Activated CD4-positive, alpha-beta T cell treated with anti-CD3 and anti-CD28 coated beads, Interleukin-2, Interleukin-4, amounts not matched to agents 100 ng/mL and 50 ng/mL, durations not matched to agents 16 hours and 8 hours (primary cell): ENCODE measurements at places on chromosomes 12 and 14.

DNA sequence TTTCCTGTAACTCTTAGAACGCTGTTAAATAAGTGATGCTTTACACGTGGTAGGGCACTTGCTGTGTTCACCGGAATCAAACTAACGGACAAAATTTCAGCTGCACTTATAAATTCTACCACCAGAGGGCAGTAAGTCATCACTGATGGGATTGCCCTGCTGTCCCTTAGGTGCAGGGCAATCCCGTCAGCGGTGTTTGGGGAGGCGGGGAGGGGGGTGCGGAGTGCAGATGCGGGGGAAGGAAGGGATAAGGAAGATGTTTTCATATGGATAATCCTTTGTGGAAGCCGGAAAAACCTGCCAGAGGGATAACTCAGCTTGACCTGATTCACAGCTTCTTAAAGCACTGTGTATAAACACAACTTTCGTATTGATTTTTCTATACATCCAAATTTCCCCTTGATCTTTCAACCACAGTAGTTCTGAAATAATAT lies 21.7 kb upstream of the SLC10A1 start:
- peak; percentile 82 for DNase-seq

DNA sequence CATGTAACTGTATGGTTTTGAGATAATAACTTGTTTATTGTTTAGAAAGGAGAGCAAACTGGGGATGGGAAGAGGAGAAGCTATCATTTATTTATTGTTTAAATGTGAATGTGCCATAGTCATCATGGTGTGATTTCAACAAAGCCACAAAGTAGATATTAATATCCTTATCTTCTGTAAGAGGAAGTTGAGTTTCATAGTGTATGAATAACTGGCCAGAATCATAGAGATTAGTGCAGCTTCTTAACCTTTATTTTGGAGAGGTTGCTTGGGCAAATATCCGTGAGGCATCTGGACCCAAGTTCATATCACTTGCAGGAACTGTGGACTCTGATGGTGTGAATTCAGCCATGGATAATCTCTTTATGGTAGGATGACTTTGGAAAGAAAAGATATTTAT lies 26.8 kb upstream of the LYZ start:
- DNase-seq, result no peak

DNA sequence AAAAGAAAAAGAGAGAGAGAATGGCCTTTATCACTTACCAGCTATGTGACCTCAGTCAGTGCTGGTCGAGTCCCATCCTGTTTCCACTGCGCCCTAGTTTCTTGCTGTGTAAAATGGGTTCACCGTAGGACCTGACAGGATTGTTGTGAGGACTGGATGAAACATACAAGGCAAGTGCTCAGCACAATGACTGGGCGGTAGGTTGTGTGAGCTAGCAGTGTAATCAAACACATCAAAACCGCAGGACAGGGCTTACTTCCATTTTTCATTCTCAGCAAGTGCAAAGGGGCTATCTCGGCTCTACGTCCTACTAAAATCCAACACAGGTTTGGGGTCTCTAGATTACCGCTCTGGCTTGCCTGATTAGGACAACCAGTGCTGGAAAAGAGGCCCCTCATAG lies 36.4 kb upstream of the ATXN2 start:
- no peak for DNase-seq

- no peak for DNase-seq
Observed at GRCh38 chr12:69872804-69873203, 47.8 kb downstream of the MYRFL start.

GRCh38 chr14:34536951-34537676 lies 2.4 kb downstream of the EAPP start:
- DNase-seq, result no peak

DNA sequence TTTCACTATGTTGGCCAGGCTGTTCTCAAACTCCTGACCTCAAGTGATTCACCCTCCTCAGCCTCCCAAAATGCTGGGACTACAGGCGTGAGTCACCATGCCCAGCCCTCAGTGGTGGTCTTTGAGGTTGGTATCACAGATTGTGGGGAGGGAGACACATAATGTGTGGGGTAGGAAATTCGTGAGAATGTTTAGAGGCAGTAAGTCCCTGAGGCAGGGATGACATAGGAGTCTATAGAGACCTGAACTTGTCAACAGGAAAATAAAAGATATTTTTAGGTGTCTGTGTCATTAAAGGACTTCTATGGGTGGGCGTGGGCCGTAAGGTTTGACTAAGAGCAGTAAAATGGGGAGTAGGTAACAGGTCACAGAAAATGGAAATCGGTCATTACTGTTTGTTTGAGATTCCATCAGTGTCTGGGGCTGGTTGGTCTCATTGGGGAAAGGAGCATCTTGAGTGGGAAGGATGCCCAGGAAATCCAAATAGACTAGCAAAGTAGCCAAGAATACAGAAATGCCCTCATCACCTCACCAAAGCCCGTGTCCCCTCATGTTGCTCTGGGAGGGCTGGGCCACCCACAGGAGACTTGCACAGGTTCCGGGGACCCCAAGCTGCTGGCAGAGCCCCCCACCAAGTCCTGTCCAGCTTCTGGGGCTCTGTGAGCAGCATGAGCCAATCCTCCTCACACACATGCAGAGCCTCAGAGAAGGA lies 63.6 kb upstream of the BCL2L14 start:
- DNase-seq, result peak; percentile 91

DNA sequence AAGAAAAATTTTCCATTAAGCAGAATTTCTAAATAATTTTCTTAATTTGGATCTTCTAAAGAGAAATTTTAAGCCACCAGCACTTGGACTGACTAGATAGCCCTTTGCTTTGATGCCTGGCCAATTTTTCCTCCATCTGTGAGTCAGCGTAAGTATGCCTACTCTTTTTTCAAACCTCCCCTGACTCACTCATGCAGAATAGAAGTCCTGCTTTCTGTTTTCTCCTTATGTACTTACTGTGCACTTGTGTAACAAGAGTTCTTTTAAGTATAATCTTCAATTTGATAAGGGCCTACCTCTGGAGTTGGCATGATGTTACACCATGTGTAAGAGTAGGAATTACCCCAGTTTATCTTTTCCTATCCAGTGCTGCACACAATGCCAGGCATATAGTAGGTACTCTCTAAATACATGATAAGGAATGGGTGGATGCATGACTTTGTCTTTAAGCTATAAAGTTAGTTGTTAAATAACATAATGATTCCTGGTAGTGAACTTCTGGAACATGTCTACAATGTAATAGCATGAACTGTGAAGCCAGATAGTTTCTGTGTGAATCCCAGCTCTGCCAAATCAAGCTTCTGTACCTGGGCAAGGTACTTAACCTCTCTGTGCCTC lies 329.6 kb downstream of the TMTC2 start:
- peak; percentile 6 for DNase-seq

GRCh38 chr12:51059086-51059485 lies 11.0 kb downstream of the LETMD1 start:
- no peak for DNase-seq
